Activated CD8-positive, alpha-beta T cell treated with anti-CD3 and anti-CD28 coated beads for 36 hours (primary cell): ENCODE measurements at places on chromosomes 7 and 10. TPM values are rescaled to one million over a fixed set of nuclear protein-coding genes. Genes with fewer than 3 reads are reported as not detected.

Gene OGDHL
- 0.68 TPM for total RNA-seq

Gene NEUROD6
- total RNA-seq: not detected

DNA sequence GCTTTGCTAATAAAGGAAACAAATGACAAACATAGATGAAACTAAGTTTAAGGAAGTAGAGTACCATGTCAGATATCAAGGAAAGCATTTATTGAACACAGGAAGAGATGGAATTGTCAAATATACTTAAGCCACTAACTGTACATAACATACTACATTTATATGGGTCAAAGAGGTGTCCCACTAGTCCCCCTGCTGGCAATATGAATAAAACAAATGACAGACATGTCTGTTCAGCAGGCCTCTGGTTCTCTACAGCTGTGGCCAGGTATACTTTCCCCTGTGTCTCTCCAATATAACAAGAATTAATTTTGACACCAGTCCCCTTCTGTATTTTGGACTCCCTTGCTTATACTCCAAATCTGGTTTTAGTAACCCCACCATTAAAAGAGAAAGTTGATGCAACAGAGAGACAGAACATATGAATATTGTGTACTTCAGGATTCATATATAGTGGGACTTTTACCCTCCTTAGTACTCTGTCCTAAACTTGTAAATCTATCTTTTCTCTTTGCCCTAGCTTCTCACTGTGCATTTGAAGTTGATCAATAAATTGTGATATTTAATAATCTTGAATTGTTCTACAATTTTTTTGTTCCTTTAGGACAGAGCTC is 42.9 kb downstream of the CD36 start:
- DNase-seq: no peak

GRCh38 chr10:82402906-82403401 is 528.0 kb downstream of the NRG3 start:
- no peak for DNase-seq

DNA sequence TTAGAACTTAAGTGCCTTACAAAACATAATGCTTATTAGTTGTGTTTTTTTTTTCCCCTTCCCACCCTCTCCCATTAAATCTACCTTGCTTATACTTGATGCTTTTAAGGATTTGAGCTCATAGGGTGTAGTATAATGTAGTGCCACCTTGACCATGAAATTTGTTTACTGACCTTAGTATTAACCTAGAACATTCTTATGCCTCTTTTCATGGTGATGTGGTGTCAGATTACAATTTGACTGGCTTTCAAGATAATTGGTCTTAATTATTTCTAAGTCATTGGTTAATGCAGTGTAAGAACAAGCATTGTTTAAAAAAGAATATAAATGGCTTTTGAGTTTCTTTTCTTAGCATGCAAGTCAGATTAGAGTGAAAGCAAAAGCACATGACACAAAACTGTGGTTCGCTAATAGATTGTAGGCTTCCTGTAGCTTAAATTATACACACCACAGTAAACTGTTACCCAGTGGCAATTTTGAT is 61.8 kb downstream of the ADD3 start:
- DNase-seq: no peak

GRCh38 chr7:30851651-30852307 is 59.9 kb upstream of the AQP1 start:
- DNase-seq: no peak

DNA sequence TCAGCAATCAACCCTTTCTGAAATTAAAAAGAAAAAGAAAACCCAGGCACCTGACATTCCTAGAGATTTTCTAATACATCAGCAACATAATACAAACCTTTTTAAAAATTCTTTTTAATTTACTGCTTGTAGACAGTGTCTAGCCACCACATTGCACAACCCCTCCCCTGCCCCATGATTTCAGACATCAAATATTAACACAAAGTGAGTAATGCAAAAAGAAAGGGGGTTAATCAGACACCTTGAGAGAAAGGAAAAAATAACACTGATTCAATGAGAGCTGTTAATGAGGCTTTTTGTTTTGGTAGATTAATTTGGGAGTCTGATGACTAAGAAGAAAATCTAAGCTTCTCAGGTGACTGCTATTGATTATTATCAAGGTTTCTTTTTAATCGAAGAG is 55.3 kb downstream of the SLC25A13 start:
- no peak for DNase-seq

DNA sequence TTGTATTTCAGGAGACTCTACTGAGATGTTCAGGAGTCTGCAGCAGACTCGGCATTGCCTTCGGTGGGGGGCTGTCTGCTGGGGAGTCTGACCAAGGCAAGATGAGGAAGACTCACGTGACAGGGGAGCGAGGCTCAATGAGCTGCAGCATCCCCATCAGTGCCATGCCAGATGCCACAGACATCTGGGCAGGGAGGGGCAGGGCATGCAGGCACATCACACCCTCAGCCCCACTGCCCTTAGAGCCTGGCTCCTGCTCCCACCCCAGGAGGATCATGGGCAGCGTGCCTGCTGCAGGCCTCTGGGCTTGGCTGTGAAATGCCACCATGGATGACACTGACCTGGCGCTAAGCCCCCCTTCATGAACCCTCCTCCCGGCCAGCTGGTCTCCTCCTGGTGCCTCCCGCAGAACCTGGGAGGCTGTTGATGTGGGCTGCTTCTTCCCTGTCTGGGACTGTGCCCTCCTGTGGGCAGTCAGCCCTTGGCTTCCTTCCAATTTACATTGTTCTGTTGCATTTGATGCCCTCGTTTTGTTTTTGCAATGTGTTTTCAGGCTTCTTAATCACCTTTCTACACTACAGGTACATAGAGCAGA is 235.0 kb downstream of the PAXIP1 start:
- DNase-seq: no peak

DNA sequence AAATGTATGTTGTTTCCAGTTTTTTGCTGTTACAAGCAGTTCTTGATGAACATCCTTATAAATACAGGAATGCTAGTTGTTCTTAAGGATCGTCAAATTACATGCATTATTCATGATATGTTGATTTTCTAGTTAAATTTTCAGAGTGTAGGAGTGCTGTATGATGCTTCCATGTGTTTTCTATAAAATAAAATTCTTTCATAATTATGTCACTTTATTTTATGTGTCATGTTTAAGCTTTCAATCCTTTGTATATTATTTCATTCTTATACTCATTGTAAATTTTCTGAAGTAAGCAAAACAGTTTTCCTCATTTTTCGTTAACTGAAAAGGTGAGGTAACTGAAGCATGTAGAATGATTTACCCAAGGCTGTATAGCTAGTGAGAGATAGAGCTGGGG is 16.8 kb upstream of the MYPN start:
- no peak for DNase-seq

DNA sequence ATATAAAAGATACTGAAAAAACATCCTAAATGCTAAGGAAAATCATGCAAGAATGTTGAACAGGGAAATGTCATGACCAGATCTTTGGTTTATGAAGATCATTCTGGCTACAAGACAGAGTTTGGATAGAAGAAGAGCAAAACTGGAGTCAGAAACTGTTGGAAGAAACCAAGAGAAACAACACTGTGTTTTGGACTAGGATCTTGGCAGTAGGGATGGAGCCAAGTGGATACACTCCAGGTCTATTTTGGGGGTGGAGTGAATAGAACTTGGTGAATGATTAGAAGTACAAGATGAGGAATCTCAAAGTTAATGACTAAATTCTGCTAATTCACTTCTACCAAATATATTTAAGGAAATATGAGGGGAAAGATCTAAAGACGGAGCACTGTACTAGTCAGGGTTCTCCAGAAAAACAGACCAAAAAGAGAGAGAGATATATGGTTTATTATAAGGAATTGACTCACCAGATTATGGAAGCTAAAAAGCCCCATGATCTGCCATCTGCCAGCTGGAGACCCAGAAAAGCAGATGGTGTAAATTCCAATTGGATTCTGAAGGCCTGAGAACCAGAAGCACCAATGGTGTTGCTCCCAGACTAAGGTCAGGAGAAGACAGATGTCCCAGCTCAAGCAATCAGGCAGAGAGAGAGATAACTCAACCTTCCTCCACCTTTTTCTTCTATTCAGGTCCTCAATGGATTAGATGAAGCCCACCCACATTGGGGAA is 254.9 kb downstream of the TRIL start:
- no peak for DNase-seq
